ENCODE measurements at places on chromosomes 3 and 15.

DNA sequence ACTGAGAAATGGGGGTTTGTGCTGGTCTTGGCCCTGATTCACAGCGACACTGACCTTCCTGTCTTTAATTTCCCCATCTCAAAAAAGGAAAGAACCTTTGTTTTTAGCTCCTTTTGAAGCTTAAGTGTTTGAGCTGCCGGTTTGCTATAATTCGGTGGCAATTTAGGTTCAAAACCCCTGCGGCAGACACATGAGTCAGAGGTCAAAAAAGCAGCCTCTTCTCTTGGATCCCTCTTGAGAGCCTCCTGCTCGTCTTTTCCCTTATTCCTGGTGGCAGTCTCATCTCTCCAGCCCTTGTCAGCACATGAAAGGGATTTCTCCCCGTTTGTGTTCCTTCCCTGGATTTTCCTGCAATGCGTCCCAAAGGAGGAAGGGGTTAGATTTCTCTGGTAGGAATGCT is 64.5 kb downstream of the GRIP2 start:
- DNase-seq: no peak

GRCh38 chr3:13420831-13421765 is 976 bp upstream of the NUP210 start:
- peak; percentile 10 for DNase-seq

- DNase-seq: no peak
Measured at GRCh38 chr3:57230006-57230405, 2.5 kb downstream of the APPL1 start.

- peak; percentile 60 for DNase-seq
Measured at GRCh38 chr3:43770426-43771103, 79.8 kb downstream of the ABHD5 start.

DNA sequence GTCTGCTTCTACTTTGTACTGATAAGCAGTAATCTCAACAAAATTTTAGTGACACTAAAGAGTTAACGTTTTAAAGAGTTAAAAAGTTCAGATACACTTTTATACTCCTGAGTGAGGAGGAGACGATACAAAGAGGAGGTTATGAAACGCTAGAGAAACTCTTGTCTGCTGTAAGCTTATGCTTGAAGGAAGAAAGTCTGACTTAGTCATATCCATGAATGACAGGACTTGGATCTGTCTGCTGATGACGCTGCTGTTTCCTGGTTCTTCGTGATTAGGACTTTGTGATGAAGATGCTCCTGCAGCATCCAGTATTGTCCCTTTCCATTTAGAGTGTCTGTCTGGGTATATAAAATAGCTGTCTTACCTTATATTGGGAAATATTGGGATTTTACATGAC is 15.8 kb downstream of the TCF12 start:
- DNase-seq: peak; percentile 31

All from HT1080 (cell line).